H7 (cell line): ENCODE measurements at places on chromosomes 16 and 17. TPM values are rescaled to one million over a fixed set of nuclear protein-coding genes. Genes with fewer than 3 reads are reported as not detected.
A peak's percentile ranks its signal among the peaks of the same experiment; 100 is the strongest.

DNA sequence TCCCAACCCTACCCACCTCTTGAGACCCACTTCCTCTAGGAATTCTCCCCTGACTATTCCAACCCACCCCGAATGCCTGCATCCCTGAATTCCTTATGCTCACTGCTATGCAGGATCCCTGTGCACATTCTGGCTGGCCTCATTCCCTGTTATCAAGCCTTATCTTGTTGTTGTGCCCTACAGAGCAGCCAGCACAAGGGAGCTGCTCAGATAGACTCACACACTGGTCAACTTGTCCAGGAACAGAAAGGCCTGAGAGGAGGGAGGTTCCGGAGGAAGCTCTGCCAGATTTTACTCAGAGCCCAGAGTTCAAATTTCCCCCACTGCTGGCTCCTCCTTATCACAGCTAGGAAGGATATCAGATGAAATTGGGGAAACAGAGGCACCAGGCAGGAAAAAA lies 24.8 kb upstream of the MYO18A start:
- no peak for DNase-seq

DNA sequence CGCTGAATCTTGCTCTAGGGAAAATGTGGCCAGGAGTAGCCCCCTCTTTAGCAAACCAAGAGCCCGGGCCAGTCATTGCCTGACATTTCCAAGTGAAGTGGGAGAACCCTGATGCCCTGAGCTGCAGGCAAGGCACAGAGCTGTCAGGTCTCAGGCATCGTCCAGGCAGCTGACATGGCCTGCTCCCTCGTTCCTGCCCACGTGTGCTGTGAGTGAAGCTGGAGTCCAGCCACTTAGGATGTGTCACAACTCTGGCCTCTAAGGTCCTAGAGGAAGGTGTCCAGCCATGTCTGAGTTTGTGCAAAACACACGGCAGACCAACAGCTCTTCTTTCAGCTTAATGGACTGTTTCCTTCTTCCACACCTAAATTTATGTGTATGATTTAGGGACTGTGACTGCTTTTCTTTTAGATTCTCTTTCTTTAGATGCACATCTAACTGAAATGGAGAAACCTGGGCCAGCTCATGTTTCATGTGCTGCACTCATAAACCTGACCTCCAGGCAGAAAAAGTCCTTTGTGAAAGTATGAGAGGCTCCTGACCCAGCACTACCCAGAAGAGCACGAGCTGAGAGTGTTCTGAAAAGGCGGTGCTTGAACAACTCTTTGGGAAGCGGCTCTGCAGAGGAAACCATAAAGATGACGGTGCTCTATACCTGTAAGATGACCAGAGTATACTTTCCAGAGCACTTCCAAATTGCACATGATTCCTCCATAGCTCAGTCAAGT lies 14.8 kb upstream of the LIMD2 start:
- DNase-seq, result no peak

- peak; percentile 53 for DNase-seq
Observed at GRCh38 chr16:57373117-57373947, 1.0 kb downstream of the CX3CL1 start.

- no peak for DNase-seq
Observed at GRCh38 chr17:72575542-72576233, 454.9 kb downstream of the SOX9 start.

GRCh38 chr17:29390851-29391631 lies 878 bp downstream of the TAOK1 start:
- peak; percentile 80 for DNase-seq

MYH10 gene
- total RNA-seq, result 84.4 and 103 TPM in 2 replicates

YWHAE gene
- 303 and 330 TPM in 2 replicates for total RNA-seq

HOXB13 gene
- total RNA-seq, result 7.9 and 11.1 TPM in 2 replicates

GRCh38 chr17:51035431-51035830 lies 85.2 kb downstream of the SPAG9 start:
- DNase-seq, result no peak

CPSF4L gene
- total RNA-seq, result not detected in 2 replicates

DNA sequence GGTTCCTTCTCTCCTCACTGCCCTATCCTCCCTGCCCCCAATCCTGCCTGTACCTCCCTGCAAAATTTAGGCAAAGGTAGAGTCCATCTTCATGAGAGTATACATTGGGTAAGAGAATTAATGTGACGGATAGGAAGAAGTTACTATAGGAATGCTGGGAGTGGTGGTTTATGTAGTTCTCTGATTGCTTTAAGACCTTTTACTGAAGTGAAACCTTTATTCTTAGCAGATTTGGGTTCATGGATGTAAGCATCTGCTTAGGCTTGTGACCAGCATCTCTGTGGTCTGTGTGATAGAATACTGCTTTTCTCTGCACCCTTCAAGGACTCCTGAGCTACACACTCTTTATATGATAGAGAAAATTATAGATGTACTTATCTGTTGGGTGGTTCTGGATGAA lies 127.3 kb downstream of the PRKCA start:
- no peak for DNase-seq

CTF1 gene
- total RNA-seq, result 2.0 TPM in 2 replicates

DNA sequence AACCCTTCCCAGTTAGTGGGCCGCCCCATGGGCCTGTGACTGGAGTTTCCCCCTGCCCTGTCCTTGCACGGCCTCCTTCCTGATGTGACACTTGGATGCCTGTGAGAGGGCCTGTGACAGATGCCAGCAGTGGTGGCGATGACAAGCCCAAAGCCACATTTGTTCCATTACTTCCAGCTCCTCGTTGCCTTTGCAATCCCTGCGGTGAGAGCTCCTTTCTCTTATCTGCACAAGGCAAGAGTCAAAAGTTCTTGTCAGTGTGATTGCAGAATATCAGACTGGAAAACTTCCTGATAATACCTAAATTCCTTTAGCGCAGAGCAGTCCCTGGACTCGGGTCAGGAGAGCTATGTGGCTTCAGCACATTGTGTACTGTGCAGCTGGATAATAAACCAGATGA lies 54.4 kb upstream of the ARHGAP44 start:
- DNase-seq, result no peak

- DNase-seq, result peak; percentile 95
Observed at GRCh38 chr16:85316321-85316919, 204.1 kb upstream of the CIBAR2 start.

DNA sequence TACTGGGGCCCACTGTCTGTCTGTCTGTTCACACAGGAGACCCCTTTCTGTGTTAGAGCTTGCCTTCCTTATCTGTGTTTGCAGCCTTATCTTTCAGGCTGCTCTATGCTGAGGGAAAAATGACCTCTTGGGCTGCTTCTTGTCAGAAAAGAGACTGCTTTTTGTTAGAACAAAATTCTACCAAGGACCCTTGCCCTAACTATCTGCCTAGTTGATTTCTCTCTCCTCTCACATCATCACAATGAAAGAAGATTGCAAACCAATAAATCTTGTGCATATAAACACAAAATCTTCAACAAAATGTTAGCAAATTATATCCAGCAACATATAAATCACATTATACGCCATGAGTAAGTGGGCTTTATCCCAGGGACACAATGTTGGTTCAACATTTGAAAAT lies 1117.7 kb downstream of the CDH11 start:
- no peak for DNase-seq

SPATA20 gene
- total RNA-seq, result 31.0 and 42.6 TPM in 2 replicates

PRSS33 gene
- total RNA-seq, result not detected in 2 replicates

DRC3 gene
- total RNA-seq, result 0.17 and 5.0 TPM in 2 replicates

NPIPA8 gene
- not detected in 2 replicates for total RNA-seq

- DNase-seq, result no peak
Observed at GRCh38 chr16:68475071-68475470, 26.8 kb upstream of the SMPD3 start.

- peak; percentile 90 for DNase-seq
Observed at GRCh38 chr16:84672276-84673202, 24.2 kb downstream of the KLHL36 start.

MT1A gene
- 1.1 TPM in 1 of 2 replicates, not detected in the other for total RNA-seq

ABCA8 gene
- not detected in 2 replicates for total RNA-seq
